ENCODE measurements at places on chromosomes 7 and 10. TPM values are rescaled to one million over a fixed set of nuclear protein-coding genes. Genes with fewer than 3 reads are reported as not detected.

The HKDC1 gene
- 14.1 TPM for polyA plus RNA-seq

- DNase-seq: no peak
Measured at GRCh38 chr7:116576350-116577319, 51.8 kb downstream of the CAV1 start.

The PNLIPRP1 gene
- not detected for polyA plus RNA-seq

DNA sequence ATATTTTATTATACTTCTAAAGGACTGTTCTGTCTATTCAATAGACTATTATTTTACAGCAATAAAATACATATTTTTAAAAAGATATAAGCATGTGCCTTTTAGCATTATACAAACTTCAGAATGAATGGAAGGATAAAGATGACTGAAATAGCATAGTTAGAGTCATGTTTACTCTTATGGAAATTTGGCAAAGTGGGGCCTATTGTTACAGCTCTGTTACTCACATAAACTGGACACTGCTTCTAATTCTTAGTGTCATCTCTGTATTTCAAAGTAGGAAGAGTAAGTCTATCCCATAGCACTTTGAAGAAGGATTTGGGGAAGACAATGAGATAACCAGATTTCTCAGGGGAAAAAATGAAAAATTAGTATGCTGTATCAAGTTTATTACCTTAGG is 168.2 kb downstream of the SKAP2 start:
- DNase-seq: no peak

The KLF14 gene
- 0.84 TPM for polyA plus RNA-seq

- DNase-seq: no peak
Measured at GRCh38 chr10:103783681-103784080, 71.7 kb downstream of the SH3PXD2A start.

- no peak for DNase-seq
Measured at GRCh38 chr7:36210291-36210922, 57.4 kb downstream of the EEPD1 start.

- no peak for DNase-seq
Measured at GRCh38 chr7:115747174-115747573, 283.4 kb downstream of the TFEC start.

The CRYGN gene
- 4.3 TPM for polyA plus RNA-seq

DNA sequence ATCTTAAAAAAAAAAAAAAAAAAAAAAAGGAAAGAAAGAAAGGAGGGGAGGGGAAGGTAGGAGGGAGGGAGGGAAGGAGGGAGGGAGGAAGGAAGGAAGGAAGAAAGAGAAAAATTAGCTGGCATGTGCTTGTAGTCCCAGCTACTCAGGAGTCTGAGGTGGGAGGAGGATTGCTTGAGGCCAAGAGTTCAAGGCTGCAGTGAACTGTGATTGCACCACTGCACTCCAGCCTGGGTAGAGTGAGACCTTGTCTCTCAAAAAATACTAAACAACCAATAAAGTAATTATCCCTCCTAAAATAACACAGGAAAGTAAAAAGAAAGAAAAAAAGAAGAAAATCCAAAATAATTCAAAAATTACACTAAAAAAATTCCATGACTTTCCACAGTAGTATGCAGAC is 13.8 kb upstream of the NRF1 start:
- DNase-seq: no peak

The CACNA2D1 gene
- polyA plus RNA-seq: 21.2 TPM

The C10orf143 gene
- 6.1 TPM for polyA plus RNA-seq

The GALNT17 gene
- polyA plus RNA-seq: 4.8 TPM

GRCh38 chr10:35012781-35013180 is 77.4 kb downstream of the CUL2 start:
- DNase-seq: no peak

The MRLN gene
- 0.90 TPM for polyA plus RNA-seq

Measured in left renal cortex interstitium (tissue), 4 donors.